ENCODE measurements at places on chromosomes 2 and 18.

GRCh38 chr2:197240421-197241041 lies 70.0 kb downstream of the ANKRD44 start:
- DNase-seq: no peak

GRCh38 chr2:14673351-14673875 lies 40.9 kb downstream of the LRATD1 start:
- DNase-seq: no peak

DNA sequence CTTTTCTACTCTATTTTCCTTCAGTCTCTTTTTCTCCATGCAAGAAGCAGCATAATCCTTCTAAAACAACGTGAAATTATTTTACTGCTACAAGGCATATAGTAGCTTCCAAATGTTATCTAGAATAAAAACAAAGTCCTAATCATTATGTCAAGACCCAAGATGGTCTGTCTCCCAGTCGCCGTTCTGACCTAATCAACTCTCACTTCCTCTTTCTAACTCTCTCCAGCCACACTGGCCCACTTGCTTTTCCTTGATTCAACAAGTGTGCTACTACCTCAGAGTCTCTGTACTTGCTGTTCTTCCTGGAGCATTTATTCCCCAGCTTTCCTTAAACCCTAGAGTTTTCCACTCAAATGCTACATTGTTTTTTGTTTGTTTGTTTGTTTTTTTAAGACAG lies 1491.2 kb downstream of the LRP1B start:
- DNase-seq: no peak

DNA sequence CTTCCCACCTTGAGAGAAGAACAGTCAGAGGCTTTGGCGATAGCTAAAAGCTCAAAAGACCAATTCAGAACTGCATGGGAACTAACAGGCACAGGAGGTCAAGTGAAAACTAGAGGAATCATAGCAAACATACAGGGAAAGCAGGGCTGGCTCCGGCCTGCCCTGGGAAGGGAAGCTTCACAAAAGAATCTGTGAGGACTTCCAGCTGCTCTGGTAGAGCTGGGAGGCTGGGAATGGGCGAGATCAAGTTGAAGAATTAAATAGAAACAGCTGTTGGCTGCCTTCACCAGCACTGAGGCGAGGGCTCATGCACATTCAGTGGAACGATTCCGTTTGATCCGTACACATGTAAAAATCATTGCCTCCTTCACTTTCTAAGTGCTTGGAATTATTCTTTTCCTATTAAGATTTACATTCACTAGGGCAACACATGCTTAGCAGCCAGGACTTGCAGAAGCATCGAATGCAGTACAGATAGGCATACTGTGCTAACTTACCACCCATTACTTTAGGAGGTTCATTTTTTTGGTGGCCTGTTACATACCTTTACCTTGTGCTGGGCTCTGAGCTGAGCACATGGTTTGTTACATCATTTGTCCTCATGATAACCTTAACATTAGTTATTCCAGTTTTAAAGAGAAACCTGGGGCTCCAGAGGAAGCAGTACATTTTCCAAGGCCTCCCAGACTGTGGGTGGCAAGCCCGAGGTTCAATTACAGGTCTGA lies 125.4 kb upstream of the RNF152 start:
- no peak for DNase-seq

GRCh38 chr2:15636972-15637785 lies 45.5 kb downstream of the DDX1 start:
- no peak for DNase-seq

DNA sequence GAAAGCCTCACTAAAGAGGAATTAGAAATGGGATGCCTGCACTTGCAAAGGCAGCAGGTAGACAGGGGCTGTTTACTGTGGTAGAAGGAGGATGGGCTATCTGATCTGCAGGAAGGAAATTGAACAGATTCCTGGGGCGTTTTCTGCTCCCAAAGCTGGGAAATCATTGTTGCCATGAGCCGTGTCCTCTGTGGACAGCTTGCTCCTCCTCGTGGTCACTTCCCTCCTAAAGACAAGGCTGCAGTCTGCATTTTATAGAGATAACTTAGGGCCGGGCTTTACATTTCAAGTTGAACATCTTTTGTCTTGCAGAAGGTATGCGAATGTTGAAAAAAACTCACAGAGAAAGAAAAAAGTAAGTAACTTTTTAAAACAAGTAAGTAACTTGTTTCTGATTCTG lies 50.9 kb downstream of the DCDC2C start:
- DNase-seq: no peak

DNA sequence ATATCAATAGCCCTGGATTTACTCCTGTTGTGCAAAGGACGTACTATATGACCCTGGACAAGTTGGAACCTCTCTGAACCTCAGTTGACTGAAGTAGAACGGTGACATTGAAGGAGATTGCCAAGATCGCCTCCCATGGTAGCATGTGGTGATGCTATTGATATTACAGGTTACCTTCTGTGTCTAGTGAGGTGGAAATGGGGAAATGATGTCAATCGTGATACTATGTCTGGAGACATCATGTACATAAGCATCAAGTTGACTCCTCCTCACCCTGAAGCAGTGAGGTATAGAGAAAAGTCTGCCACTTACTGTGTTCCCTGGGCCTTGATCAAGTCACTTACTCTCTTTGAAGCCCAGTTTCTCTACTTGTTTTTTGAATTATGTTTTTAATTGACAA lies 93.9 kb downstream of the KLF7 start:
- DNase-seq: no peak

GRCh38 chr2:127437781-127438726 lies 19.8 kb downstream of the PROC start:
- no peak for DNase-seq

GRCh38 chr2:71562518-71562917 lies 109.2 kb downstream of the DYSF start:
- DNase-seq: no peak

DNA sequence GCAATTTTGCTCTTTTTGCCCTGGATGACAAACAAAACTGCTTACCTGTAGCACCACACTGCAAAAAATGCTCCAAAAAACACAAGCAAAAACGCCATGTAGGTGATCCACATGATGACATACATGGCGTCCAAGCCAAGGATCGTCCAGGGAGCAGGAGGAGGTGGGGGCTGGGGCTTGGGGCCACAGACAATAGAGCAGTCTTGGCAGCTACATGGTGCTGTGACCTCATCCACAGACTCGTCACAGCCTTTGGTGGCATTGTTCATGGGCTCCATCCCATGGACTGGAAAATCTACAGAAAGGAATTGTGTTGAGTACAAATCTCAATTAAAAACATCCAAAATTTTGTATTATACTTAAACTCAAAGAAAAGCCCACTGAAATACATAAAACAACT lies 26.1 kb downstream of the NPC1 start:
- DNase-seq: no peak

GRCh38 chr18:21857871-21858270 lies 117.3 kb downstream of the MIB1 start:
- DNase-seq: no peak

DNA sequence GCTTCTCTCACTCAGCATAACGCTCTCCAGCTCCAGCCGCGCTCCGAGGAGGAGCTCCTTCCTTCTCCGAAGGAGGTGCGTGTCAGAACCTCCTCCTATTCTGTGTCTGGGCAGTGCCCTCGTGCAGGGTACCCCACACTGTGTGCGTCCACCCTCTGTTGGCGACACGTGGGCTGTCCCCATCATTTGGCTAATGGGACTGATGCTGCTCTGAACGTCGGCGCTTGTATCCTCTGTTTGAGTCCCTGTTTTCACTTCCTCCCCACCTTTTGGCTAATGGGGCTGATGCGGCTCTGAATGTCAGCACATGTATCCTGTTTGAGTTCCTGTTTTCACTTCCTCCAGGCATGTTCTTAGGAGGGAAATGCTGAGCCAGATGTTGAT lies 22.2 kb downstream of the KCNG2 start:
- DNase-seq: no peak

DNA sequence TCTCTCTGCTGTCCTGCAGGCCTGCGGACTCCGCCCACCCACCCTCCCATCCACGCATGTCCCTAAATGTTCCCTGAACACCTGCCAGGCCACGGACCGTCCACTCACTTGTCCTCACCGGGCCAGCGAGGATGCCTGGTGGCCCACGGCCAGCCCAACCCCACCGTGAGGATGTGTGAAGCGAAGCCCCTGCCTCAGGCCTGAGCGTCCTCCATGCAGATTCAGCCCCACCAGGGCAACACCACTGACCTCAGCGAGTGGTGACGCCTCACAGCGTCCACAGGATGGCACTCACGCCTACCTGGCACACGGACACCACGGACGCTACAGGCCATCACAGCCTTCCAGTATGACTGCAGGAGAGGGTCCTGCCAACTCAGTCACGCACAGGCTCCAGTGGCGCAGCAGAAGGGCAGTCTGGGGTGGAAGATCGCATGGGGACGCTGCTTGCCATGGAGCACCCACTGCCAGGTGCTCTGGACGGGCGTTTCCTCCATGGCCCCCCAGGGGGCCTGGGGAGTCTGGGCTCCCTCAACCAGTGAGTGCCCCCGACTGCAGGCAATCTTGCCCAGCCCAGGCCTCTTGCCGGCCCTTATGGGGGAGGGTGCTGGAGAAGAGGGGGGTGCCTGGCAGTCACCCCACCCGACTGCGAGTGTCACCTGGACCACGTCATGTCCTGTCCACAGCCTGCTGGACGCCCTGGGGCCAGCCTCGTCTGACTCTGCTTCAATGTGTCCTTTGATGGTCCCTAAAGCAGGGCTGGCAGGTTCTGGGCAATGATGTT lies 25.4 kb downstream of the HDAC4 start:
- no peak for DNase-seq

DNA sequence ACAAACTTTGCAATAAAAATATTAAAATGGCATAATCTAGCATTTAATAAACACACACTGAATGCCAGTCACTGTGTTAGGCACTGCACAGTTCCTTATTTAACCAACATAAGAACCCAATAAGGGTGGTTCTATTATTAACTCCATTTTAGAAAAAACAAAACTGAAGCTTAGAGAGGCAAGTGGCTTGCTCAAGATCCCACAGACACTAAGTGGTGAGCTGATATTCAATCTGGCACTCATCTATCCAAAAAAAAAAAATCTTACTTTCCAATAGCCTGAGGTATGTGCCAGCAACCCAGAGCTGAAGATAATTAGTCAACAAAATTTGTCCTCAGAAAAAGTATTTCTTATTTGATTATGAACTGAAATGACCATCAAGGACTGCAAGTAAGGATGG lies 799 bp downstream of the CYTIP start:
- no peak for DNase-seq

- no peak for DNase-seq
Measured at GRCh38 chr2:118903551-118904479, 38.2 kb upstream of the MARCO start.

GRCh38 chr2:47568164-47568850 lies 165.4 kb downstream of the MSH2 start:
- no peak for DNase-seq

GRCh38 chr2:9552219-9553178 lies 3.1 kb downstream of the ADAM17 start:
- DNase-seq: no peak

DNA sequence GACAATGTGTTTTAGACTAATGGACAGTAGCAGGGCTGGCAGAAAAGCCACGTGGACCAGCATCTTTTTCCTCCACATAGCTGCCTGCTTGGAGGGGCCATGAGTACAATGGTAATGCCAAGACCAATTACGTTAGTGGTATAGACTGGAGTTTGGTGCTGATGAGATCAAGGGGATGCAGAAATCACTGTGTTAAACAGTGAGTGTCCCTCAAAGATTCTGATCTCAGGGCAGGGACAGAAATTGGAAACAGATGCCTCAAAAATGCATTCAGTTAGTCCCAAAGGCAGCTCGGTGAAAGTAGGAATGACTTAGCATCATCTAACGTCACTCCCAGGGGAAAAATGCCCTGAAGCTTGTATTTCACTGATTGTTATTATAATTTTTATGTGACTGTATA lies 72.4 kb downstream of the SLC16A14 start:
- no peak for DNase-seq

DNA sequence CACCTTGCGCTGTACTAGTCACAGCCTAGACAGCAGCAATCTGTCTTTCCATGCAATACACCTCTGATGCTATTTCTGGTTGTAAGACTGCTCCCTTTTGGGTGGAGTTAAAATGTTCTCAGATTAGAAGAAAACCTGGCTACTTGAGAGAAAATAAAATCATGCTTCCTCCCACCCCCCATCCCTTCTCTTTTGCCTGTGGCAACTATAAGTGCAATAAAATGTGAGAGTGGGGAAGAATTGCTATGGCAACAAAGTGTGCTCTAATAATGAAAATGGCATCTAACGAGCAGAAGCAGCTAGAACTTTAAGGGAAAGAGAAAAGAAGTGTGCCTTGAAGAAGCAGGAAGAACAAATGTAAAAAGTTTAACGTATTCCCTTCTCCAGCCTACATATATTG lies 464.2 kb upstream of the FSHR start:
- DNase-seq: no peak

DNA sequence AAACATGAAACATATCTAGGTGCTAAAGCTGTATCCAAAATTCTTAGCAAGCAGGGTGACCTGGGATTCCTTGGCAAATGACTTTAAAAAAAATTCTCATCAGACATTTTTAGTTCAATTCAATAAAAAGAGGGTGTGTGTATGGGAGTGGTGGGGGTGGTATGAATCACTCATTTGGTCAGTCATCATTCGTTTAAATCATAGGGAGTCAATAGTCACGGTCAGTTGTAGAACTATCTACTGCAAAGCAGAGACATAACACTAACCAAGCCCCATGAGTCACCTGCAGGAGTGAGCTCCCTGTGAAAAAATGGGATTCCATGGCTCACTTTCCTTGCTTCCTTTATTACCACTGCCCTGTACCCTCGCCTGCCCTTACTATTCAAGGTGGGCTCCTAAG lies 380.6 kb upstream of the TCF4 start:
- DNase-seq: no peak

GRCh38 chr2:240142859-240143258 lies 2.4 kb upstream of the OTOS start:
- no peak for DNase-seq

DNA sequence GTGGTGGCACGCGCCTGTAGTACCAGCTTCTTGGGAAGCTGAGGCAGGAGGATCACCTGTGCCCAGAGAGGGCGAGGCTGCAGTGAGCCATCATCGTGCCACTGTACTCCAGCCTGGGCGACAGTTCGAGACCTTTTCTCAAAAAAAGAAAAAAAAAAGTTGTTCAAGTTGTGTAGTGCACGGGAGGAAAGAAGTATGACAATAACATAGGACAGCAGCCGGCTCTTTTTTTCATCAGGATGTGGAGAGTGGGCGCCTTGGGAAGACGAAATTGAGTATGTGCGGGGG lies 36.5 kb downstream of the PCBP1 start:
- DNase-seq: no peak

DNA sequence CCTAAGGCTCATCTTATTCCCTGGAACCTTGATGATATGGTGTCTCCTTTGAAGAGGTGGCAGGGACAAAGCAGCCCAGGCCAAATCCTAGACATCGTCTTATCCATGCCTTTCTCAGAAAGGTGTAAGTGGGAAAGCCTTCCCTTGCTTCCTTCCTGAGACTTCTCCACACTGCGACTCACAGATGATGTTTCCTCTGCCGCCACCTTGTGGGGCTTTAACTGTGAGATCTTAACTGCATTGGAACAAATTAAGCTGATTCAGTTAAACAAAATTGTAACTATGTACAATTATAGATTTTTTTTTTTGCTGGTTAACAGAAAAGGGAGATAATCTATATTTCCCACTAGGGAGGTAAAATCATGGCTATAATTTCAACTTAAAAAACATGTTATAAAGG lies 10.0 kb upstream of the GCA start:
- DNase-seq: no peak

- DNase-seq: no peak
Measured at GRCh38 chr18:77407733-77408132, 158.1 kb downstream of the GALR1 start.

GRCh38 chr2:106261871-106262321 lies 67.8 kb upstream of the UXS1 start:
- no peak for DNase-seq

GRCh38 chr2:32743480-32744236 lies 115.8 kb downstream of the TTC27 start:
- DNase-seq: no peak

Data from activated T-helper 1 cell treated with anti-CD3 and anti-CD28 coated beads, Interleukin-2, amount 50 U/mL, for 16 hours (primary cell).